ENCODE measurements at places on chromosomes 2 and 18. TPM values are rescaled to one million over a fixed set of nuclear protein-coding genes. Genes with fewer than 3 reads are reported as not detected.

TRIP12 gene
- 21.3 TPM for total RNA-seq

HOXD13 gene
- total RNA-seq = not detected

HOXD12 gene
- total RNA-seq = not detected

ABHD1 gene
- total RNA-seq = 0.78 TPM

SCN1A gene
- not detected for total RNA-seq

ORC2 gene
- 20.9 TPM for total RNA-seq

GRHL1 gene
- 9.1 TPM for total RNA-seq

KLHL29 gene
- 2.1 TPM for total RNA-seq

OR6B2 gene
- not detected for total RNA-seq

TMEM178A gene
- total RNA-seq = 0.24 TPM

LYPD6 gene
- total RNA-seq = 12.2 TPM

REG1B gene
- not detected for total RNA-seq

REG3A gene
- not detected for total RNA-seq

REV1 gene
- 16.2 TPM for total RNA-seq

Measured in Caki2 (cell line).